ENCODE measurements at places on chromosomes 4 and X.

GRCh38 chrX:30806187-30806728 lies 82.8 kb downstream of the TAB3 start:
- no peak for DNase-seq

- no peak for DNase-seq
Measured at GRCh38 chr4:177508662-177509061, 66.4 kb upstream of the AGA start.

DNA sequence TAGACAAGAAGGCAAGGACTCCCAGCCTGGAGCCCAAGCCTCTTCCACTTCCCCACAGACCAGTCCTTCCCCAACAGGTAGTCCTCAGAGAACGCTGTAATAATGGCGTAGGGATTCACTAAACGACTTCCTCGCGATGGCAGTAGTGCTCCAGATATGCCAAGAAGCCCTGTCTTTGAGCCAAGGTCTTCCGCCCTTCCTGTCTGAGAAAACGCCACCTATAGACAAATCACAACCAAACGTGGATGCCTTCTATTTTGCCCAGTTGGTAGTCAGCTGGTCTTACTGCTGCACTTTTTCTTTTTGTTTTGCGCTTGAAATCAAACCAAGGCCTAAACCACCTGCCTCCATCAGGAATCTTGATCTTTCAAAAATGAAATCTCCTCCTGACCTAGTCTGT lies 203.3 kb downstream of the OR13H1 start:
- no peak for DNase-seq

GRCh38 chr4:44056721-44057151 lies 391.9 kb downstream of the KCTD8 start:
- DNase-seq: no peak

DNA sequence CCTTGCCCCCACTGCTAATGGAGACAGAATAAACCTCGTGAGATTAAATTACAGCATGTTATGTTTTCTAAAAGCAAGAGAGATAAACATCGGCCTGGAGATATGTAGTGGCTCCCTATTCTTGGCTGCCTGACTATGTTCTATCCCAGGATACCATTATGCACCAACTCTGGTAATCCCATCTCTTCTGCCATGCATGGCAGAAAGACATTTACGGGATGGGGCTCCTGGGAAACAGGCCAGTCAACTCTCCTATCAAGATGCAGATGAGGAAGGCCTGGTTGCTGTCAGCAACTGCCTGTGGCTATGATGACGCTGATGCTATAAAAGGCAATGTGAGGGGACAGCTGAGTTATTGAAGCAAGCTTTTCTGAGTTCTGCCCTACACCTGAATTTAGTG lies 166.2 kb upstream of the VCX3A start:
- no peak for DNase-seq

GRCh38 chr4:156751486-156751885 lies 220.1 kb downstream of the PDGFC start:
- DNase-seq: no peak

GRCh38 chrX:46710927-46711623 lies 47.8 kb downstream of the SLC9A7 start:
- no peak for DNase-seq

GRCh38 chr4:139018971-139019758 lies 3.6 kb downstream of the NOCT start:
- DNase-seq: no peak

- DNase-seq: no peak
Measured at GRCh38 chr4:142615324-142615665, 230.8 kb downstream of the INPP4B start.

GRCh38 chrX:68332201-68332731 lies 101.0 kb downstream of the OPHN1 start:
- DNase-seq: no peak

DNA sequence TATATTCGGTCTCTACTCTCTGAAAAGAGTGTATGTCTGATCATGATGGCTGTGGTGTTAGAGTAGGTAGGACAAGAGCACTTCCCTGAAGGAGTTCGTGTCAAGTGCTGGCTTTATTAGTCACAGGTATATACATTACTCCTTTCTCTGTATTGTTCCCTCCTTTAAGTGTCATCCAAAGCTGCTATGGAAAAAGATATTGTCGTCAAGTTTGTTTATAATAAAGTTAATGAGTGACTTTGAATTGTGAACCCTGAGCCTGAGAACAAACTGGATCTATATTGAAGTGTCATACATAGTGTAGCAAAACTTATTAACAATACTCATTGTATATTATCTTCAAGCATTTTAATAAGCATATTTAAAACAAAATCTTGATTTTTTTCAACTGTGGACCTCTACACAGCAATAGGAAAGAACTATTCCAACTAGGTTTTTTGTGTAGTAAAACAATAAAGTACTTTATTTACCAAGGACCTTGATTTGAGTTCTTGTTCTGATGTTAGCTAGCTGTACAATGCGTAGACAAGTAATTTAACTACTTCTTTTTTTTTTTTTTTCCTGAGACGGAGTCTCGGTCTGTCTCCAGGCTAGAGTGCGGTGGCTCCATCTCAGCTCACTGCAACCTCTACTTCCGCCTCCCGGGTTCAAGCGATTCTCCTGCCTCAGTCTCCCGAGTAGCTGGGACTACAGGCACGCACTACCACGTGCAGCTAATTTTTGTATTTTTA lies 177.7 kb downstream of the RAPGEF2 start:
- DNase-seq: no peak

GRCh38 chrX:69077895-69078455 lies 87.3 kb downstream of the PJA1 start:
- no peak for DNase-seq

DNA sequence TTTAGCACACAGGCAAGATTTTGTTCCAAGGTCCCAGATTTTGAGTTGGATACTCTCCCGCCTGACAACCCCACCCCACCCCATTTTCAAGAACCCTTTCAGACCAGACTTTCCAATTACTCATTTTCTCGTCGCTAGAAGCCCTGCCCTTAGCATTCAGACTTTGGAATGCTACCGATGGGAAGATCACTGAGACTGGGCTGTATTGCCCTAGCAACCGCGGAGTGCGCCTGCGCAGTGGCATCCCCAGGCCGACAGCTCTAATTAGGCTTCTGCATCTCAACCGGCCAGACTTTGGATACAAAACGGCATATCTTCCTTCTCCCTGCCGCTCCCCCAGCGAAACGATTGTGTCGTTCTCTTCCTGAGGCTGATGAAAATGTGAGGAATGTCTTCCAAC lies 3.4 kb downstream of the MAGEE2 start:
- DNase-seq: no peak

DNA sequence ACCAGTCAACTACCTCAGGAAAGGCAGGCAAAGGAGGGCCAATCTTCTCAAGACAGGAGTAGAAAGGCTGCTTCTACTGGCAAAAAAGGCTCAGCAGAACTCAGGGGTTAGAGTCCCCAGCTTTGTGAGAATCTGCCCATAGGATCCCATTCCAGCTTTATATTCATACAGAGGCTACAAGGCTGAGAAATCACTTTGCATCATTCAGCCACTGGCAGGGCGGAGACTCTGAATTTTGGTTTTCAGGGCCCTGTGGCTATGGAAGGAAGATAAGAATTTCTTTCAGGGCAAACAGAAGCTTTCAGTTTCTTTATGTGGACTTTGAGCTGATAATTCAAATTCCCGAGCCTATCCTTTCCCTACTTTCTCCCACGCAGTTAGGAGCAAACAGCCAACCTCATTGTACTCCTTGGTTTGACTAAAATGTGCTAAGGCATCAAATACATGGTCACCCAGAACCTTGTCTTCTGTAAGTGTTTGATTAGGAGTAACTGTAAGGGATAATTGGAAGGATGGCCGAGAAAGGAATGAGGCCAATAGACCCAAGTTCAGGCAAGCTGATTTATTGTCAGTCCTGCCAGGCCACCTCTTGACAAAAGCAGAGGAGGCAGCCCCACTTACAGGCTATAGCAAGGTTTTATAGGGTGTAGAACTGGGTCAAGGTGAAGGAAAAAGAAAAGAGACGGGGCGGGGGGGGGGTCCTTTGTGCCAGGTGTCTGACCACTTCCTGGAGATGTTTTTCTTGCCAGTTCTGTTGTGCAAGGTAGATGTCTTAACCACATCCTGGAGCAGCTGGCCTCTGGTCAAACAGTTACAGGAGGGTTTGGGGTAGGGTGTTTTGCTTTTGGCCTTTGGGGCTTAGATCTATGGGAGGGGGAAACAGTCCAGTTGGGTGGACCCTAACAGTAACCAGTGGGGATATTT lies 165.3 kb upstream of the PPP1R2C start:
- no peak for DNase-seq

GRCh38 chrX:2703991-2704369 lies 12.9 kb downstream of the CD99 start:
- no peak for DNase-seq

GRCh38 chr4:66202870-66203269 lies 532.6 kb upstream of the EPHA5 start:
- no peak for DNase-seq

GRCh38 chr4:172892300-172892699 lies 276.3 kb upstream of the GALNT7 start:
- DNase-seq: no peak

DNA sequence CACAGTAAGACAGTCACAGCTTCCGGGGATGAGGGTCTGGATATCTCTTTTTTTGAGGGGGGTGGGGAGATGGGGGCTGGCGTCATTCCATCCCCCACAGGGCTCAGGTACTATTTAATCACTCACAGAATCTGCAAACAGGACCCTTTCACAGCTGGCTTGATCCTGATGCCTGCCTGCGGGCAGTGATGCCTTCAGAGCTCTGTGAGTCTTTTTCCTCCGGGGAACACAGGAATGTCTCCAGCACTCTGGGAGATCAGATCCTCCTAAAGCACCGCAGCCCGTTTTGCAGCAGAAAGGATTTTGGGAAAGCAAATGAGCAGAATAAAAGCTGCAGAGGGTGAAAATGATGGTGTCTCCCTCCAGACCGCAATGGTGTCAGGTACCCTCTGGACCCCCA lies 13.2 kb upstream of the SHOX start:
- no peak for DNase-seq

DNA sequence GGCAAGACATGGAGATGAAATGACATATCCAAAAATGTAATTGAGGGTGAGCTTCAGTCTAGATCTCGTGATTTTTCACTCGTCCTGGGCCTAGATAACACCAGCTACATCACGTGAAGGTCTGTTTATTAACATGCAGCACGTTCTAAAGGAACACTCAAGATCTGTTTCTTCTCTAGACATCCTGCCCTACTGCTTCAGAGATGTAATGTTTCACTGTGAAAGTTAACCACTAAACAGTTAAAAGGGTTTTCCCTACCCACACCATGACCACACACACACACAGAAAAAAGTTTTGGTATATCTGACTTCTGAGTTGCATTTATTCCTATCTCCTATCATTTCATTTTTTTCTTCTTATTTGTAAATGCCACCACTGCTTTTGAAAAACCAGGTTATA lies 52.3 kb upstream of the SMIM31 start:
- no peak for DNase-seq

DNA sequence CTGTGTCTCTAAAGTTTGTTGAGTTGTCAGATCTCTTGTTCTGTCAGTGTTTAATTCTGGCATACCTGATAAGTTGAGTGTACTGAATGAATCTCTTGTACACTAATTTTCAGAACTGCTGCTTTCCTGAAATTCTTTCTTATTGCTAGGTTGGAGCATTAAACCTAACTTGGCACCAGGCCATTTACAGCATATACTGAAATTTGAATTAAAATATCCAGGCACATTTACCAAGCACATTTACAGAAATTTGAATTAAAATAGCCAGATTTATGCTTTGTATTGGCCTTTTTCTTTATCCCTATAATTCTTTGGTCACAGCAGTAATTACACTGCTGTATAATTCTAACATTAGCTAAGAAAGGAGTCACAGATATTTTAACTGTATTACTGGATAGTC lies 8.9 kb downstream of the TMEM33 start:
- no peak for DNase-seq

- DNase-seq: no peak
Measured at GRCh38 chr4:176834531-176834930, 41.8 kb upstream of the VEGFC start.

- no peak for DNase-seq
Measured at GRCh38 chr4:146033149-146033548, 94.5 kb upstream of the ZNF827 start.

- no peak for DNase-seq
Measured at GRCh38 chrX:120269373-120270035, 18.9 kb downstream of the ZBTB33 start.

DNA sequence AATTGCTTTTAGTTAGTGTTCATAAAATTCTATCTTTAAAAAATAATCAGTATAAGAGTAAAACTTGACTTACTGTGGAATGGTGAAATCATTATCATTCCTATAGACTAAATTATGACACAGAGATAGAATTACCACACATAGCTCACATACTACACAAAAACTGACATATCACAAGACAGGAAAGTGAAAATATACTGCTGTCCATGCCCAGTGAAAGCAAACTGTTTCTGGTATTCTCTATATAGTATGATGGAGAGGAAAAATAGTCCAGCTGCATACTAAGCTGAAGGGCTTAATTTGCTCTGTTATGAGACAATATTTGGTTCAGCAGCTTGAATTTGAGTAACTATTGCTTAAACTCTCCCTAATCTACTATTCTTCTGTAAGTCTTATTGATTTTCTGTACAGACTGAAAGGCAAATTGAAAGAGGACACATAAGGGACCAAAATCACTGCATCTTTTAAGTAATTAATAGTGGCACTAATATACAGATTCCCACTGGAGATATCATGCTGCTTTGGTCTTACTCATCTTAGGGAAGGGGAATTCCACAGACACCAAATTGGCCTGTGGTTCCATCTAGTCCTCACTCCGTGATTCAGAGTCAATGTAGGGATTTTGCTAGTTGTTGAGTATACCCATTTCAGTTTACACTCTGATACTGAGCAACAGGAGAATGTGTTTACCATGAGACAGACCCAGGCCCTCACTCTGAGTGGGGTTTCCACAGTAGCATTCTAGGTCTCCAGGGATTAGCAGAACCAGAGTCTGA lies 47.4 kb upstream of the AGA start:
- DNase-seq: no peak

DNA sequence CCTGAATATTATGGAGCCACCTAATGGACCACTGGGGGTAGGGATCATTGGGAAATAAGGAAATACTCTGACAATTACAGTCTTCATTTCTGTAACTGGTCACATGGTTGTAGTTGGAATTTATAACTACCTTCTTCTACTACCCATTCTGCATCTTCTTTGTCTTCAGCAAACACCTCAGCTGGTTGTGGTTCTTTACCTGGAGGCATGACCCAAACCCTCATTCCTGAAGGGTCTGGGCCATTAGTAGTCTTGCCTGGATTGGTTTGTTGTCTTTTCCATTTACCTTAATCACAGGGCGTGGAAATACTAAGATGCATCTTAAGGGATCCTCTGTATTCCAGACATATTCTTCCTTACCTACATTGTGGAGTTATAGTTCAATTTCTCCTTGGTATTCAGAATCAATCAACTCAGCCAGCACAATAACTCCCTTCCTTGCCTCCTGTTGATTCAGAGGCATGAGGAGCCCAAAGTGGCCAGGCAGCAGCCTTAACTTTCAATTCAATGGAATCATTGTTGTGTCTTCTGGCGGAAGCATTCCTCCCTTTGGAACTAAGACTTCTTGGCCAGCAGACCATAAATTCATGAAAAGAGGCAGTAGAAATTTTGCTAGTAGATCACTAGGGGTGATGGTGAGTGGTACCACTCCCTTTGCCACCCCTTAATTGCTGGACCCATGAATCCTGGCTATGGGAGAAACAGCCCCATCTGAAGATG lies 75.7 kb upstream of the RAP2C start:
- no peak for DNase-seq
